SK-N-DZ (cell line): ENCODE measurements at places on chromosomes 4 and X.

DNA sequence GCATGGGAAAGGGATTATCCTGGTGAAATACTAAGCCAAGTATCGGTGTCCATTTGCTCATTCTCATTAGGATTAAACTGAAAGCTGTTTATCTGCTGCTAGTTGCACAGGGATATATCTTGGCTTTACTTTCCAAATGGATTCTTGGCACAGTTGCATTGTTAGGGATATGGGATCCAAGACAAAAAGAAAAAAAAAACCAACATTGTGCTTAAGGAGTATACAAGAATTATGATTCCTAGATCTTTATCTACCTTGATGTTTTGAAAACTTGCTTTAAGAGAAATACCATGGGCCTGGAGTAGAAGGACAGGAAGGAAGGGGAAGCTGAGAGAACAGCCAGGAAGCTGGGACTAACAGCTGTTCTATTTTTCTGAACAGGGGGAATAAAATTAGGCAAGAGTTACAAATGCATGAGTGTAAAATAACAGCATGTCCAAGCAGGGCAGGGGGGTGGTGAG lies 107.6 kb downstream of the ATXN3L start:
- DNase-seq: no peak

DNA sequence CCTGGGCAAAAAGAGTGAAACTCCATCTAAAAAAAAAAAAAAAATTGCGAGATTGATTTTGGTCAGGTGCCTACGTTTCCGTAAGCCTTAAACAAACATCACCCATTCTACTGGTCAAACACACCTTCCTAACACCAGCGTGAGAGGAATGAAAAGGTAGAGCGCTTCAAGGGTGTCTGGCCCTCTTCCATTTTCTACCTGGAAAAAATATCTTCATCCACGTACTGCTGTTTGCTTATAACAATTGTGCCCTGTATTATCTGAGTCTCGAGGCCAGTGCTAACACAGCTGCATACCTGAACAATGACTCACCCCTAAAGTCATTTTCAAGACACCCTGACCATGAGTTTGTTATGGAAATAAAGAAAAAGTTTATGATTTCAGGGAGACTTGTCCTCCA lies 13.9 kb downstream of the TMSB4X start:
- DNase-seq: no peak

DNA sequence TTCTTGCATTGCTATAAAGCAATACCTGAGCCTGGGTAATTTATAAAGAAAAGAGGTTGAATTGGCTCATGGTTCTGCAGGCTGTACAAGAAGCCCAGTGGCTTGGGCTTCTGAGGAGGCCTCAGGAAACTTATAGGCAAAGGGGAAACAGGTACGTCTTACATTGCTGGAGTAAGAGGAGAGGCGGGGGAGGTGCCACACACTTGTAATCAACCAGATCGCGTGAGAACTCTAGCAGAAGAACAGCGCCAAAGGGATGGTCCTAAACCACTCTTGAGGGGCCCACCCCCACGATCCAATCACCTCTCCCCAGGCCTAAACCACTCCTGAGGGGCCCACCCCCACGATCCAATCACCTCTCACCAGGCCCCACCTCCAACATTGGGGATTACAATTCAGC lies 50.6 kb upstream of the SHOX start:
- no peak for DNase-seq

GRCh38 chr4:73648478-73648877 lies 28.2 kb upstream of the RASSF6 start:
- DNase-seq: no peak

DNA sequence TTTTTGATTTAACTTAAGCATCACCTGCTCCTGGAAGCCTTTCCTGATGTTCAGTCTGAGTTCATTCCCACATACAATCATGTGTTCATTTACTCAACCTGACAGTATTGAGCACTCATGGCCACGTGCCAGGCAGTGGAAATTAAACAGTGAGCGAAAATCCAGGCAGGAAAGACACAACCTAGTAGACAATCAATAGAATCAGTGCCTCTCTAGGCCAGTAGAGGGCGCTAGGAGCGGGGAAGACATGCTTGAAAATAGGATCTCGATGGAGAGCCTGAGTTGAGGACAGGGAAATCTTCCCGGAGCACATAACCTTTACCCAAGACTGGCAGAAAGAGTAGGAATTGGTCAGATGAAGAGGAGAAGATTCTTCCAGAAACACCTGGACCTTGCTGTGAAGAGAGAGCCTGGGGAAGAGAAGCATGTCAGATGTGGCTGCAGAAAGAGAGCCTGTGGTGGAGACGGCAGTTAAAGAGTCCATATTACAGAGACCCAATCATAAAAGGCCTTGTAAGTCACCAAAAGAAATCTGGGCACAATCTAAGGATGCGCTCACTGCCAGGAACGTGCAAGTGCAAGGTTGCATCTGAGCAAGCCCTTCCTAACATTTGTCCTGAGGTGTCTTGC lies 103.5 kb downstream of the LDB2 start:
- peak; percentile 41 for DNase-seq

DNA sequence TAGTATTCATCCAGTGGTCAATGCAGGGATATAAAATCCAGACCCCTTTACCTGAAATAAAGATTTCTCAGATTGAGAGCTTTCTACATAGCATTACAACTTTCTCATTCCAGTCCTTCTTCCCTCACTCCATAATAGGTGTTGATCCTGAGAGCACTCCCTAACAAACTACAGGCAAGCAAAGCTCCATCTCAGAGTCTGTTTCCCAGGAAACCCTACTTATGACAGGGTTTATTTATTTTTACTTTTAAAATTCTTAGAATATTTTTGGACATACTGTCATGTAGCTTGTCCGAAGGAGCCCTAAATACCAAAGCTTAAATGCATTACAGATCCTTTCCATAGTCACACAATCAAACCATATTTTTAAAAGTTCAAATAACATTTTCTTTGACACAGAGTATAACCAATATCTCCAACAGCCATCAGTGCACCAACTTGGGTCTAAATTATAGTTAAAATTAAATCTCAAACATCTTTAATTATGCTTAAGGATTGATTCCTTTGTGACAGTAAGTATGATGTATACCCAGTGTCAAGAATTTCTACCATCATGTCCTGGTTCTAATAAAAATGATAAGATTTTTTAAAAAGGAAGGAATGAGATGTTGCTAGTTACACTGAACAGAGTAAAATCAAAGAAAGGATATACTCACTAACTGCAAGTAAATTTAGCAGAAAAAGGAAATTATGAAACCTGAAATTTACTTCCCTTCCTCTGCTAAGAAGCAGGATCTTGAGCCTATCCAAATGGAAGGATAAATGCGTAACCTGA lies 580.4 kb upstream of the ADGRL3 start:
- DNase-seq: peak; percentile 70

DNA sequence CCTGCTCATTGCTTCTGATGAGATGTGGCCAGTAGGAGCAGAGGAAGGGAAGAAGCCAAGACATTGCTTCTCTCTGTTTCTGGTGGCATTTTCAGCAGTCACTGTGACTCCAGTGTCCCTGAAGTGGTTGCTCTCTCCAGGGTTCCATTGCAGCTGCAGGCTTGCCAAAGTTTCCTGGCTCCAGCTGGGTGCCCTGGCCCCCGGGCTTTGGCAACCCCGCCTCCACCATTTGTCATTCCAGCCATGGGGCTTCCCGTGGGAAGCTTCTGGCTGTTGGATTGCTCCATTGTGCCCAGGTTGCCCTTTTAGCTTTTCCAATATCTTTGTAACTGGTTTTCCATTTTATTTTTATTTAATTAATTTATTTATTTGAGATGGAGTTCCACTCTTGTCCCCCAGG lies 12.7 kb downstream of the FGFBP1 start:
- no peak for DNase-seq

DNA sequence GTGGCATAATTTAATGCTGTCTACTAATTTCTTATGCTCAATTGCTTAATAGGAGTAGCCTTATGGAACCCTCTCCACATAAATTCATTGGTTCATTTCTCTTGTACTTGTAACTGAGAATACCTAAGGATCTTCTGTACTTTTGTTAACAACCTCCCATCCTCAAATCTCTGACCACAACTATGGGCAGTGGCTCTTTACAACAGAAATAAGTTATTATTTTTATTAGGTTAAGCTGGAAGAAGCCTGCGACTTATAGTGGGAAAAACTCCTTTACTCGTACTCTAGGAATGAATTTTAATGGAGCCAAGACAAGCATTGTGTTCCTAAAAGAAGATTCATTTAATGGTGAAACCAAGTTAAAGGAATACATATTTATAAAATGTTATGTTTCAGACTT lies 337.1 kb upstream of the CTSO start:
- no peak for DNase-seq

DNA sequence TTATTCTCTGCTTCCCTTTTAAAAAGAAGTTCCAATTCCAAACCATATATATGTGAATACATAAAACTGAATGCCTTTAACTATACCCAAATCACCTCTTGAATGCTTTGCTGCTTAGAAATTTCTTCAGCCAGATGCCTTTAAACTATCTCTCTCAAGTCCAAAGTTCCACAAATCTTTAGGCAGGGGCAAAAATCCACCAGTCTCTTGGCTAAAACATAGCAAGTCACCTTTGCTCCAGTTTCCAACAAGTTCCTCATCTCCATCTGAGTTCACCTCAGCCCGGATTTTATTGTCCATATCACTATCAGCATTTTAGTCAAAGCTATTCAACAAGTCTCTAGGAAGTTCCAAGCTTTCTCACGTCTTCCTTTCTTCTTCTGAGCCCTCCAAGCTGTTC lies 49.8 kb downstream of the SULT1B1 start:
- DNase-seq: no peak

- DNase-seq: no peak
These were observed 62.7 kb upstream of the ARHGAP36 start for GRCh38 chrX:130995439-130995838.

GRCh38 chrX:96474741-96475125 lies 209.9 kb upstream of the DIAPH2 start:
- no peak for DNase-seq

DNA sequence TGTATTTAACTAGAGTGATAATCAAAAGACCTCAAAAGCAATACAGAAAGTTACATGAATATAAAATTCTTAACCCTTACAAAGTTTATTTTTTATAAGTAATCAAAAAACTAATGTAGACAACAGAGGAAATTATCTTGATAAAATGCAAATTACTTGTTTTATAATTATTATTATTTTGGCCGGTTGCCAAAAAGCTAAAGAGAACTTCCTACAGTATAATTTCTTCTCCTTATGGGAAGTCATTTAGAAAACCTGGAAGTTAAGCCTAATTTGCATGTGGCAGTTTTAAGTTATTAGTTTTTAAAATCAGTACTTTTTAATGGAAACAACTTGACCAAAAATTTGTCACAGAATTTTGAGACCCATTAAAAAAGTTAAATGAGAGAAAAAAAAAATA lies 621.3 kb upstream of the PCDH10 start:
- DNase-seq: no peak

- no peak for DNase-seq
These were observed 30.4 kb downstream of the CLDN22 start for GRCh38 chr4:183289688-183290087.

- no peak for DNase-seq
These were observed 37.9 kb upstream of the MXRA5 start for GRCh38 chrX:3384327-3384726.

DNA sequence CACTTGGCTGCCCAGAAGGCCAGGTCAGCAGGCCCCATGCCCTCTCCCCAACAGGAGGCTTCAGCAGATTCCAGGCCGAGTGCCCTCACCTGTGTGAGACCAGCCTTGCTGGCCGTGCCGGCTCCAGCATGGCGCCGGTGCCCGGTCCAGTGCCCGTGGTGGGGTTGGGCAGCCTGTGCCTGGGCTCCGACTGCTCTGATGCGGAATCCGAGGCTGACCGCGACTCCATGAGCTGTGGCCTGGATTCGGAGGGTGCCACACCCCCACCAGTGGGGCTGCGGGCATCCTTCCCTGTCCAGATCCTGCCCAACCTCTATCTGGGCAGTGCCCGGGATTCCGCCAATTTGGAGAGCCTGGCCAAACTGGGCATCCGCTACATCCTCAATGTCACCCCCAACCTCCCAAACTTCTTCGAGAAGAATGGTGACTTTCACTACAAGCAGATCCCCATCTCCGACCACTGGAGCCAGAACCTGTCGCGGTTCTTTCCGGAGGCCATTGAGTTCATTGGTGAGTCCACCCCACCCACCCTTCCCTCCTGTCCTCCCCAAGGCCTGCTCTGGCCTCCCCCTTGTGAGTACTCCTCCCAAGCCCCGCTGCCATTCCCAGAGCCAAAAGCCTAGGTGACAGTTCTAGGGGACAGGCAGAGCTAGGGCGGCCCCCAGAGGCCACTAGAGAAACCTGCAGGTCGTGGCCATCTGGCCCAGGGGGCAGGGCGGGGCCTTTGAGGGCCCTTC lies 2.3 kb downstream of the DUSP9 start:
- DNase-seq: peak; percentile 40

DNA sequence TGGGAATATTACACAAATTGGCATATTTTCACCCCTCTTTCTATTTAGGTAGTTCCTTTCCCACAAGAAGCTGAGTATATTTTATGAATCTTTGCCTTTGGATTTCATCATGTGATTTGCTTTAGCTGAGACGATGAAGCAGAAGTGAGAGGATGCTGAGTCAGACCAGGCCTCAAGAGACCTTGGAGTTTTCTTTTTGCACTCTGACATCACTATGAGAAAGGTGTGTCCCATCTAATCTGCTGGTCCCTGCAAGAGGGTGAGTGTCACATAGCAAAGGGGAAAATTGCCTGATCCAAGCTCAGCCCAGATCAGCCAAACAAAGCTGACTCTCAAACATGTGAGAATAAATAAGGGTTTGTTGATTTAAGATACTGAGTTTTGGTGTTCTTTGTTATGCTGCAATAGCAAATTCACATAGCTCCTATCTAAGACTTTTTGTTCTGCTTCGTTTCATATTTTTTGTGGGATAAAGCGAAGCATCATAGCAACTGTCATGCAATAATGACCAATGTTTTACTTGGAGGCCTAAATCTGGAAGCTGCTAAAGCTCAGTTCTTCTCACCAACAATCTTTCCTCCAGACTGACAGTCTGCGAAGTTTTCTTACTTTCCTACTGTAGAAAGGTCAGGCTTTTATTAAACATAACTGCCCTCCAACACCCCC lies 176.9 kb downstream of the PDHA2 start:
- no peak for DNase-seq

- DNase-seq: peak; percentile 11
These were observed 28.6 kb downstream of the TEX13A start for GRCh38 chrX:105191878-105192277.

DNA sequence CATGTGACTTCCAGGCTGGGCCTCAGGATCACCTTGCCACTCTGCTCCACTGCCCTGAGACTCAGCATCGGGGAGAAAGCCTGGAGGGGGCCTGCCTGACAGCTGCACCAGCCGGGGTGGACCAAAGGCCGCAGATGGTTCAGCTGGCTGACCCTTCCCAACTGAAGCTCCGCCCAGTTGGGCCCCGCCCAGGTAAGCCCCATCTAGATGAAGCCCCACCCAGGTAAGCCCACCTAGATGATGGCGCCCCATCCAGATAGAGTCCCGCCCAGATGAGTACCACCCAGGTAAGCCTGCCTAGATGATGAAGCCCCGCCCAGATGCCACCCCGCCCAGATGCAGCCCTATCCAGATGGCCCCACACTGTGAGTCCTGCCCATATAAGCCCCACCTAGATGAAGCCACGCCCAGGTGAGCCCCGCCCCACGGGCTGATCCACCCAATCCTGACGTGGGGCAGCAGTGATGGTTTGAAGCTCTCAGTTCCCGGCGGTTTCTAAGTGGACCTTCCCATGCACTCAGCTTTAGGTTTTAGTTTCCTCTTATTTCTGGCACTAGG lies 10.0 kb downstream of the ZFYVE28 start:
- no peak for DNase-seq

GRCh38 chrX:153863251-153863991 lies 22.6 kb downstream of the L1CAM start:
- no peak for DNase-seq

GRCh38 chr4:81040012-81040659 lies 9.6 kb downstream of the BMP3 start:
- DNase-seq: peak; percentile 9
